ENCODE measurements at places on chromosomes 16 and 17. TPM values are rescaled to one million over a fixed set of nuclear protein-coding genes. Genes with fewer than 3 reads are reported as not detected.

The ADAP2 gene
- total RNA-seq, result 4.4 TPM

- H3K27ac ChIP-seq, result no peak overlapping the region
- H3K27me3 ChIP-seq, result no peaks in the 10 kb centered on the region
- H3K4me1 ChIP-seq, result no peaks in the 10 kb centered on the region
Measured at GRCh38 chr16:57406881-57407280, 2.3 kb downstream of the CCL17 start.

DNA sequence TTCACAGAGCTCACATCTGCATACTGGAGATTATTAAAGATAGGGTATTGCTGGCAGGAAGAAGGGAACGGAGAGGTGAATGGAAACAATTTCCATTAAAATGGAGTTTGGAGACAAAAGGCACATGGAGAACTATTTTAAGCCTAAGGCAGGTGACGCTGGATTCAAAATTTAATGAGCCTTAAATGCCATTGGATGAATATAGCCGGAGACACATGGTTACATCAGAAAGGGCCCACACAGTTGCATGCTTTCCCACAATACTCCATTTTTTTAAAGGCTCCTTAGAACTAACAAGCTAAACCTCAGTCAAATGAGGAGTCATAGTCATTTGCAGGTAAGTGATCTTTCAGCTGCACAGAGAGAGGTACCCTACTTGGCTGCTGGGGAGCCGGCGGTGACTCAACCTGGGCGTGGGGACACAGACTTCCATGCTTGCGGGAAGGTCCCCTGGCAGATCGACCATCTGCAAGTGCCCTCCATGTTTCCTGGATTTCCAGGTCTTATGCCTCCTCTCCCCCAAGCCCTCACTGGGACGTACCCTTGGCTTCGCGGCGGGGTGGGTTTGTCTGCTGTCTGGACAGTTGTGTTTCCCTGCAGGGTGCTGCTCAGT is 259.2 kb downstream of the CBLN1 start:
- H3K4me3 ChIP-seq, result no peak overlapping the region
- no peaks in the 10 kb centered on the region for H3K27me3 ChIP-seq
- no peak overlapping the region for H3K27ac ChIP-seq

- H3K4me3 ChIP-seq, result no peak overlapping the region
- H3K36me3 ChIP-seq, result no peaks in the 10 kb centered on the region
- H3K27me3 ChIP-seq, result no peaks in the 10 kb centered on the region
Measured at GRCh38 chr17:73588891-73589290, 55.4 kb downstream of the SDK2 start.

DNA sequence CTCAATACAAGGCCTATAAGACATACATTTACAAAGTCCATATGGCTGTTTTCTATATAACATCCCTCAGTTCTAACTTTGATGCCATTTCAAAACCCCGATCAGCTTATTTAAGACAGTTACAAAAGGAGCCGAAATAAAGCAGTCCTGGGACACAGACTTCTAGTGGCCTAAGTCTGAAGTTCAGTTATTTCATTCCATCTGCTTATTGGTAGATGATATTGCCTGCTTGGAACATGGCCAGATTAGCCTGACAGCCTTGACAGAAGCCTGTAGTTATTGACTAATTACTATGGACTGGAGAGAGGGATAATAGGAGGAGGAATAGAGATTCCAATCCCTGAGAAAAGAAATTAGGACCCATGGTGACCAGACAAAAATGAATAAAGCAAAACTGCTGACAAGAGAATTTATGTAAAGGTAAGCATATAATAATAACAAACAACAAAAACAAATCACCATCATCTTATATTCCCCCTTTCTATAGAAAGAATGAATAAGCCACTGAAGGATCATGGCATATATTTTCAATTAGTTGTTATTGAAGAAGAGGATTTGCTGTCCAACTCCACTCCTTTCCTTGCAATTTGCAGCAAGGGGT is 206.3 kb upstream of the TOM1L1 start:
- no peak overlapping the region for H3K27ac ChIP-seq
- H3K4me1 ChIP-seq, result no peaks in the 10 kb centered on the region
- DNase-seq, result no peak
- H3K27me3 ChIP-seq, result no peaks in the 10 kb centered on the region

DNA sequence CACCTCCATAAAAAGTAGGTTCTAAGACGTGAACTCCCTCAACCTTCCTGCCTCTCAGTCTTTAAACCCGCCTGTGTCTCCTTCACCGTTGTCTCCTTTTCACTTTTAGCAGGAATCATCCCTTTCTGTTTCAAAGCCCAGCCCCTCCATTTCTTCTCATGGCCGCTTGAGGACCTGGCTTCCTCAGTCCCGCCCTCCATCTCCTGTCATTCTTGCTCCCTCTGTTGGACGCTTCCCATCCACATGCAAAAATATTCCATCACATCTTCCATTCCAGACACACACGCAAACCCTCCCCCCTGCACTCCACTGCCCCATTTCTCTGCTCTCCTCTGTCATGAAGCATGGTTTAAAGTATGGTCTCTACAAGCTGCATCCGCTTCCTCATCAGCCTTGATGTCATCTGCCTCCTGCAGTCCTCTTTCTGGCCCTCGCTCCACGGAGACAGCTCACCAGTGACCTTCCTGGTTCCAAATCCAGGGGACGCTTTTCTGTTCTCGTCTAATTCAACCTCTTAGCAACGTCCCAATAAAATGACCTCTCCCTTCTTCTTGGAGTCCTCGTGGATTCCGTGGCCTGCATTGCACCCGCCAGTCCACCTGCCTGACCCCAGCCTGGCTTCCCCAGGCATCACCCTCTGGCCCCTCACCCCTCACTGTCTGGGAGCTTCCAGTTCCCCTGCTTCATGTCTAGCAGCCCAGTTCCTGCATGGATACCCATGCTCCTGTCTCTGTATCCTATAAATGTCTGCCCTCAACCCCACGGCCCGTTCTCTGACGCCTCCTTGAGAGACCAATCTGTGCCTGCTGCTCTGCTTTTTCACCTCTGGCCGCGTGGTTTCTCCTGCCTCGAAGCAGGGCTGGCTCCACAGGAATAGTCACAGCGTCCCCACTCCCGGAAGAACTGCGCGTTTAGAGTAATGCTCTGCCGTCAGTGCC is 26.2 kb downstream of the ANKRD40 start:
- H3K27me3 ChIP-seq, result no peaks in the 10 kb centered on the region
- peaks cover 20% of the 10 kb centered on the region for H3K4me1 ChIP-seq
- peak; percentile 66 for DNase-seq
- H3K4me3 ChIP-seq, result no peak overlapping the region

DNA sequence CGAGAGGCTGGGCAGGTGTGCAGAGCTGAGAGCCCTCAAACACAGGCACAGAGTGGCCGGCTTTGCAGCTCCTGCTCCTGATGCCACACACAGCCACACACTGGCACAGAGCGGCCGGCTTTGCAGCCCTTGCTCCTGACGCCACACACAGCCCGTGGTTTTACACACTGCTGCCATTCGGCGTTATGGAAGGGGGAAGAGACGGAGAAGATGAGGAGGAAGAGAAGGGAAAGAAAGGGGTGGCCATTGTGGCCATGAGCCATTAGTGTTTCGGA is 26.8 kb downstream of the WSCD1 start:
- DNase-seq, result no peak
- no peak overlapping the region for H3K27ac ChIP-seq
- H3K36me3 ChIP-seq, result no peaks in the 10 kb centered on the region
- H3K4me1 ChIP-seq, result no peaks in the 10 kb centered on the region

- H3K27me3 ChIP-seq, result no peaks in the 10 kb centered on the region
- H3K4me1 ChIP-seq, result no peaks in the 10 kb centered on the region
- peaks cover 5% of the 10 kb centered on the region for H3K36me3 ChIP-seq
- no peak for DNase-seq
- H3K27ac ChIP-seq, result no peak overlapping the region
Measured at GRCh38 chr17:82737967-82738877, 2.8 kb downstream of the FN3K start.

GRCh38 chr17:61314368-61315078 is 85.1 kb upstream of the TBX2 start:
- no peak for DNase-seq
- H3K36me3 ChIP-seq, result no peaks in the 10 kb centered on the region
- H3K4me3 ChIP-seq, result no peak overlapping the region
- H3K4me1 ChIP-seq, result no peaks in the 10 kb centered on the region

All from colonic mucosa (tissue), 4 donors.